ENCODE measurements at places on chromosomes 1 and 21. TPM values are rescaled to one million over a fixed set of nuclear protein-coding genes. Genes with fewer than 3 reads are reported as not detected.

The PODN gene
- total RNA-seq: not detected

The CFHR4 gene
- not detected for total RNA-seq

DNA sequence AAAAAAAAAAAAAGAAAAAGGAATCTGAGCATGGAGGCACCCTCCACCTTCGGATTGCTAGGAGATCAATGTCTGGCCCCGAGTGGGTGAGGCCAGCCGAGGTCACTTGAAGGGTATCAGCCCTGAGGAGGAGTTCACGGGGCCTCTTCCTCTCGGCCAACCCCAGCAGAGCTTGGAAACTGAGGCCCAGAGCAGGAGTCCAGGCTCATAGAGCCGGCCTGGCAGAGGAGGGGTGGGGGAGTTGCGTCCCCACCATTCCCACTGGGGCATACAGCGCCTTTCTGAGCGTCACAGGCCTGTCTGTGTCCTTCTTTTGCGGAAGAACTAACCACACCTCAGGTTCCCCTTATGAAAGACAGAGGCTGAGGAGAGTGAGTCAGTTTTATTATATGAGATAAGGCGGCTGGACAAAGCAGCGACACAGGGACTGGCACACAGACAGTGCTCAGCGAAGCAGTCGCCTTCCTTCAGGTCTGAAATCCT lies 17.1 kb upstream of the EPHA2 start:
- DNase-seq: no peak

- DNase-seq: no peak
Measured at GRCh38 chr1:203622486-203622885, 4.1 kb upstream of the ATP2B4 start.

The SGIP1 gene
- not detected for total RNA-seq

Measured in H7 (cell line).